Stimulated activated CD8-positive, alpha-beta memory T cell treated with anti-CD3 and anti-CD28 coated beads, Interleukin-2, amount 100 ng/mL, for 1 hour (primary cell): ENCODE measurements at places on chromosomes 4 and X.

- DNase-seq: no peak
Observed at GRCh38 chrX:18964026-18964425, 19.9 kb downstream of the PHKA2 start.

DNA sequence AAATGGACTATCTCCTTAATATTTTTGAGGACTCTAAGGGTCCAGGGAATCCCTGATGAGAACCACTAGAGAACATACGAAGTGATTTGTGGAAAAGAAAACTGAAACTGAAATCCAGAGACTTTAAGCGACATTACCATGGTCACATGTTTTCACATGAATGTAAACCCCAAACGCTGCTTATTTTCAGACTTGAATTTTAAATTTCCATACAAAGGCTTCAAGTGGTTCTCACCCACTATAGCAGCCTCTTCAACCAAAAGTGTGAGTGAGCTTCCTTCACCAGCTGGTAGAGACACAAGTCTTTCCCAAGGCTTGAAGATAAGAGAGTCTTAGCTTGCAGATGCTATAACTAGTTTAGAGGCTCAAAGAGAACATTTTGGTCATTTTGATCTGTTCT, 232.7 kb downstream of the MGST2 start:
- DNase-seq: no peak

- no peak for DNase-seq
Observed at GRCh38 chr4:726838-727237, 21.2 kb downstream of the PCGF3 start.

GRCh38 chr4:16023776-16024408, 59.9 kb downstream of the PROM1 start:
- DNase-seq: no peak

GRCh38 chr4:5010984-5011383, 8.3 kb downstream of the CYTL1 start:
- no peak for DNase-seq

DNA sequence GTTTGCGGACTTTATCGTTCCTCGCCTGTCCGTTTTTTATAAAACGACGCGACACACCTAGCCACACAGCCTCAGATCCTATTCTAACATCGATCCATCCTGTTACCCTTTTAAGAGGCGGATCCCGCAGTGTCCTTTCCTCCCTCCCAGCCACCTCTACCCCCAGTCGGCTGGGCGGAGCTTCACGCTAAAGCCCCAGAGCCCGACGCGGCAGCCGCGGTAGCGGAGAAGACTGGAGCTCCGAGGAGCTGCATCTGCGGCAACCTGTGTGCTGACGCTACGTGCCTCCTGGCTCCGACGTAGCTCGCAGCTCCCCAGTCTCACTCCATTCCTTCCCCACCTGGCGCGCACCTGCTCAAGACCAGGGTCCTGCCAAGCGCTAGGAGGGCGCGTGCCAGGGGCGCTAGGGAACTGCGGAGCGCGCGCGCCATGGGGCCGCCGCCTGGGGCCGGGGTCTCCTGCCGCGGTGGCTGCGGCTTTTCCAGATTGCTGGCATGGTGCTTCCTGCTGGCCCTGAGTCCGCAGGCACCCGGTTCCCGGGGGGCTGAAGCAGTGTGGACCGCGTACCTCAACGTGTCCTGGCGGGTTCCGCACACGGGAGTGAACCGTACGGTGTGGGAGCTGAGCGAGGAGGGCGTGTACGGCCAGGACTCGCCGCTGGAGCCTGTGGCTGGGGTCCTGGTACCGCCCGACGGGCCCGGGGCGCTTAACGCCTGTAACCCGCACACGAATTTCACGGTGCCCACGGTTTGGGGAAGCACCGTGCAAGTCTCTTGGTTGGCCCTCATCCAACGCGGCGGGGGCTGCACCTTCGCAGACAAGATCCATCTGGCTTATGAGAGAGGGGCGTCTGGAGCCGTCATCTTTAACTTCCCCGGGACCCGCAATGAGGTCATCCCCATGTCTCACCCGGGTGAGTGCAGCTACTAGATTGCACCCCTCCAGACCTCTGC, at the start of gene RNF128:
RNF128 (plus strand) TSS at position 217 of the 953 bp plus-strand sequence; CDS start at position 430, 213 bp downstream.
- DNase-seq: no peak

DNA sequence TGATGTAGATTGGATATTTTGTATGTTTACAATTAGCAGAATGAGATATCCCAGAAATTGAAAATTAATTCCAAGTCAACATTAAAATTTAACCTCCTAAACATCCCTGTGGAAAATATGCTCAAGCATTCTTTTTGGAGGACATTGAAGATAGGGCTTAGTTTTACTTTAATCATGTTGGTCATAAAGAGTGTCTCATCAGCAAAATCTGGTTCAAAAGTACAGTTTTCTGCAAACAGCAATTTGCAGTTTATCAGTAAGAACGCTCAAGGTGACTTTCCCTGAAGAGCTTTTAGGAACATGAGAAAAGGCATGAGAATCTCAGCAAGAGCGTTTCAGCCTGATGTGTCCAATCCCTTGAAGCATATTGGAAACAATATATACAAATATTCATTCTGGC, 889.8 kb downstream of the CENPC start:
- DNase-seq: no peak

DNA sequence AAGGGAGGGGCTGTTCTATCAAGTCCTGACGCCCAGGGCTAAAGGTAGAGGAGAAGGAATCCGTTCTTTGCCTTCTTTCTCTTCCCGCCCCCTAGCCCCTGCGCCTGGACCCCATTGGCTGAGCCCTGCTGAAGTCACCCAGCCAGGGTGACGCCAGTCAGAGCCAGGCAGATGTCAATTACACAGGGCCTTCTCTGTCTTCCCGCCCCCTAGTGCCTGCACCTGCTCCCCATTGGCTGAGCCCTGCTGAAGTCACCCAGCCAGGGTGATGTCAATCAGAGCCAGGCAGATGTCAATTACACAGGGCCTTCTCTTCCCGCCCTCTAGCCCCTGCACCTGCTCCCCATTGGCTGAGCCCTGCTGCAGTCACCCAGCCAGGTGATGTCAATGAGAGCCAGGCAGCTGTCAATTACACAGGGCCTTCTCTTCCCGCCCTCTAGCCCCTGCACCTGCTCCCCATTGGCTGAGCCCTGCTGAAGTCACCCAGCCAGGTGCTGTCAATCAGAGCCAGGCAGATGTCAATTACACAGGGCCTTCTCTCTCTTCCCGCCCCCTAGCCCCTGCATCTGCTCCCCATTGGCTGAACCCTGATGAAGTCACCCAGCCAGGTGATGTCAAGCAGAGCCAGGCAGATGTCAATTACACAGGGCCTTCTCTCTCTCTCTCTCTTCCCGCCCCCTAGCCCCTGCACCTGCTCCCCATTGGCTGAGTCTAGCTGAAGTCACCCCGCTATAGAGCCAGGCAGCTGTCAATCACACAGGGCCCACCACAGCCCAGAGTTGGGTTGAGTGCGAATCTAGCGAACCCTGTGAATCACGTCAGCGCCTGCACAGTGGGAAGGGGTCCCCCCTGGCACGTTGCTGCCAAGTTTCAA, 46.4 kb downstream of the ASMT start:
- DNase-seq: peak; percentile 79

DNA sequence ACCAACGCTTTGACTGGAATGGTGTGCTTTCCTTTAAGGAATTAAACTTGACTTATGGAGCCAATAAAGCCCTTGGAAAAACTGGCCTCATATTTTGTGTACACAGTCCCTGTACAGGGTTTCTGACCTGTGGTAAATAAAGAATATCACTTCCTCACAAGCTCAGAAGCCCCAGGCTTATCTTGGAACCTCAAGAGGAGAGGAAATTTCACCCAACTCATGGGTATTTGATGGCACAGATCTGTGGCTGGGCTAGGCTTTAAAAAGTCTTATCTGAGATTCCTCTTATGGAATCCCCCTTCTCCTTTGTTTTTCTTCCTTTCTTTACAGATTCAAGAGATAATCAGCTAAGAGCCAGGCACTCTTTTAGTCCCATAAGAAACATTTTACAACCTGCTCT, 89.3 kb upstream of the USP38 start:
- DNase-seq: no peak

DNA sequence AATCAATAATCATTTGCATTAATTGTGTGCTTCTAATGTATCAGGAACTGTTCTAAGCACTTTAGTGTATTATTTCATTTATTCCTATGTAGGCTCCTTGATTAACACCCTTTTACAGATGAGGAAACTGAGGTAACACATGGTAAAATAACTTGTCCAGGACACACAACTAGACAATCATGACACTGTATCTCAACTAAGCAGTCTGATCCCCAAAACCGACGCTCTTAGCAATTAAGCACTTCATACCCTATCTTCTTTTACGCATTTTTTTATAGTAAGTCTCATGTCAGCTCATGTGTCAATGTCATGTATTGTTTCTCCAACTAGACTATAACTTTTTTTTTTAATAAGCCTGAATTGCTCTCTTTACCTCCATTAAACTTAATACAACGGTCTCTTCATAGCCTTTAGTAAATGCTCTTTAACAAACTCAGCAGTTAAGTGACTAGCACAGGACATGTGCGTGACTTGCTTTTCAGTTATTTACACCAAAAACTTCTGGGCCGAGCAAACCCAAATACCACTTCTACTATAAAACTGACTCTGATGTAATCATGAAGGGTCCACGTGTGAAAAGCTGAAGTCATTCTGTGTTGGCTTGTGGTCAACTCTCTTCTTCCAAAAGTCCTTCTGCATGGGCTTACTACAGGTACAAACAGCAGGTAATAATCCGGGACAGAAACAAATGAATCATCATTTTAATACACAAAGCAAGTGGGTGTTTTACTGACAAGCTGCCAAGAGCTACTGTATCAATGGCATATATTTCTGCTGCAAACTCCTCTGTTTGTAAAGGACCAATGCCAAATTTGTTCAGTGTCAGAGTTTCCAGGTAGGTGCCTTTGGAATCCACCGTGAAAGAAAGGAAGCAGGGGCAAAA, 7.9 kb upstream of the AMBN start:
- DNase-seq: no peak

GRCh38 chrX:40809210-40809609, 73.9 kb upstream of the MED14 start:
- no peak for DNase-seq
